Dorsolateral prefrontal cortex (tissue), 122 donors: ENCODE measurements at places on chromosomes 6 and 20.

- no peak for DNase-seq
Observed at GRCh38 chr6:32112431-32112980, 3.4 kb upstream of the TNXB start.

DNA sequence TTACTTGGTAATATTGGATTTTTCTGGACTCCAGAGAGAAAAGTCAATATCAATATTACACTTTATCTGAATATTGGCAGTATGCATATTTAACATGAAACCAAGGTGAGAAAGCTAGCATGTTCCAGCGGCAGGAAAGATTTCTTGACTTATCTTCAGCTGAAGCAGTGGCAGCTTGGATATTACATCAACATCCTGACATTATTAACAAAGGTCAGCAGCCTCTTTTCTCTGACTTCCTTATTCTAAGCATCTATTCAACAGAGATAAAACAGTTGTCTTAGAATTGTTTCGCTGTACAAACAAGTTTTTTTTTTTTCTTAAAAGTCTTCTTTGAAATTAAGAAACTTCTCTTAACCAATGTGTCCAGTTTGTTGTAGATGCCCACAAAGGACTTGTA, 11.8 kb downstream of the DCBLD1 start:
- no peak for DNase-seq

DNA sequence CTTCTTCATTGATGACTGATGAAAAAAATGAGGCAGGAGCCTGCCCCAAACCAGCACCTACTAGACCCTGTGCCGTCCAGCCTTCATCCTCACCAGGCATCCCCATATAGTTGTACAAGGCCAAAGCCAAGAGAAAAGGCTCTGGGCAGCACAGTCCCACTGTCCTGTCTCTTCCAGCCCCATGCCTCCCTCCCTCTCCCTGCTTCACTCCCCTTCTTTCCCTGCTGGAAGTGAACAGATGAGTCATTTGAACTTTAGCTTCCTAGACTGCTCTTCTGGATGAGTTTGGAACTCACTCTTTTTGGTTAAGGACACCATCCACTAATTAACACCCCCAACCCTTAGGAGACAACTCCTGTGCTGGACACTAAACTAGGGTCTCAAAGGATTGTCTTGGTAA, 235.2 kb downstream of the LRFN2 start:
- DNase-seq = no peak

- no peak for DNase-seq
Observed at GRCh38 chr6:96898241-96898851, 655 bp upstream of the NDUFAF4 start.

DNA sequence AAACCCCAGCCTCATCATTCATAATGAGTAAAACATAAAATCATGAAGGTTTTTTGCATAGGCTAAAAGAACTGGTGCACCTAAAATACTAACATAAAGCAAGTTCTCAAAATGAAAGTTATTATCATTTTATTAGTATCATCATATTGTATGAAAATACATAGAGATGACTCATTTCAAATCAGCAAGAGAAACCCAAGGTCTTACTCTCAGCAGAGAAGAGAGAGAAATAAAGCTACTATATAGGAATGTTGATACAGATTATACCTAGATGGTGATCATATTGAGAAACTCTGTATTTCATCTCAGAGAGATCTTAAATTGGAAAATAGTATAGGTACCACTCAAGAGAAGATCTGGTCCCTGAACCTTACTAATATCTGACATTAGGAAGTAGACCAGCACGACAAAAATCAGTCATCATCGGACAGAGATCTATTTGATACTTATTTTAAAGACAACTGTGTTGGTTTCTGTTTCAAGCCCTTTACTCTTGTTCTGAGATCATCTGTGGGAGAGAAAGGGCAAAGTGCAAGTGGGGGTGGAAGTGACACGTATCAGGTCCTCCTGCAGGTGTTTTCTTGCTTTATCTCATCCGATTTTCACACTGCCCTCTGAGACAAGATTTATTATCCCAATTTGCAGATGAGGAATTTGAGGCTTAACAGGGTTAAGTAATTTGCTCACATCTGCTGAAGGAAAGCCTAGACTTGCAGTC, 532.3 kb downstream of the MAFB start:
- DNase-seq = no peak

DNA sequence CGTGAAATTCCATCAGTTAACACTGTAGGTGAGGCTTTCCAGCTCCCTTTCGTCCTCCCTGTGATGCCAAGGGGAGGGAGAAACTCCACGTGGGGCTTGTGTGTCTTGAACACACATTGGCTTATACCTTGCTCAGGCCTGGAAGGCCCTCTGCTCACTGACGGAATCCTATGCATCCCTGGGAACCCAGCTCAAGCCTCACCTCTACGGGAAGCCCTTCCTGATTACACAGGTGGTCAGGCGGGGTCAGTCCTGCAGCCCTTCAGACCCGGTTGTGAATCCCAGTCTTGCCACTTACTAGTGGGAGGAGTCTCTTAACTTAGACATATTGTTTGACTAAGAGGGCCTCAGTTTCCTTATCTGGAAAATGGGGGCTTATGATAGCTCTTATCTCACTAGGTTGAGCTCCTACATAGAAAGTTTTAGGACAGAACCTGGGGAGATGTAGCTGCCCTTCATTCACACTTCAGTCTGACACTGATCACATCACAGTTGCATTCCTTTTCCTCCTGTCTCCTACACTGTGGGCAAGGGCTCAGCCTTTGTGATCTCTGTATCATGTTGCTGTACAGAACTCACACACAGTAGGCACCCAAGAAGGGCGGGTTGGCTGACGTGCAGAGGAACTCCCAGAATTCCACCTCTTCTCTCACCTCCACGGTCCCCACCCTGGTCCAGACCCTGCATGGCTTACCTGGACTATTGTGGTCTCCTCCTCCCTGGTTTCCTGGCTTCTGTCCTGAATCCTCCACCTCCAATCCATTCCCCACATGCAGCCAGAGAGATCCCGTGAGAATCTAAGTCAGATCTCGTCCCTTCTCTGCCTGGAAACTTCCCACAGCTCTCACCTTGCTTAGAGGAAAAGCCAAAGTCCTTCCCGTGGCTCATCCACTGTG, 129.6 kb downstream of the CEBPB start:
- no peak for DNase-seq

DNA sequence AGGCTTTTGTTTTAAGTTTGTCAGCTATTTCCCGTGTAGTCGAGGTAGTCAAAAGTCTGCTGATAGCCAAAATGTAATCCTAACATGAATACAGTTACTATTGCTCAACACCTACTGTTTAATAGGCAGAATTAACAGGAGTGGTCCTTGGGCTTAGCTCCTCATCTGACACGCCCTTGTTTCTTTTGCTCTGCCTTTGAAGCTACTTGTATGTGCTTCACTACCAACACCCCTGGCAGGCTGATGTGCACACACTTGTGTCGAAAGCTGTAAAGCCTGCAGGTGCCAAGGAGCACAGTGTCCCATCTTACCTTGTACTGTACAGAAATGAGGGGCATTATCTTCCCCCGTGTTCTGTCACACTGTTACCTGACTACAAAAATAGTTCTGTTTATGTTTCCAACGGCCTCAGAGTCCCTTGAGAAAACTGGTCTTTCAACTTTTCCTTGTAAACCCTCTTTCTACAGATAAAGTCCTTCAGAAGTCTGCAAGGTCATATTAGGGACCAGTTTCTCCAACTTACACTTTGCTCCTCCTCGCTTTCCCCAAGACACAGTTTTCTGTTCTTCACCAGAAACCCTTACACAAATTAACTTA, 9.3 kb downstream of the SDHAF4 start:
- DNase-seq = no peak

GRCh38 chr6:33954453-33954852, 150.7 kb upstream of the MLN start:
- DNase-seq = no peak

DNA sequence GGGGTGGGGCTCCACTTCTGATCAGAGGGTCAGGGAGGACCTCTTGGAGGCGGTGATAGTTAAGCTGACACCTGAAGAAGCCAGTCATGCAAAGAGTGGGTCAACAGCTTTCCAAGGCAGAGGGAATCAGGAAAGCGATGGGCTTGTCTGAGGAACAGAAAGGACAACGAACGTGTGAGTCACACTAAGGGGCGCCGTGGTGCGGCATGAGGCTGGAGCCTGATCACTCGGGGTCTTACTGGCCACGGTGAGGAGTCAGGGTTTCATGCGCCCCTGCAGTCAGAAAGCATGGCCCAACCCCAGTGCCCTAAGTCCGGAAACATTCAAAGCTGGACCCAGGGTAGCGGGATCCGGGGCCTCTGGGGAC, 50.6 kb upstream of the SLC32A1 start:
- DNase-seq = no peak

DNA sequence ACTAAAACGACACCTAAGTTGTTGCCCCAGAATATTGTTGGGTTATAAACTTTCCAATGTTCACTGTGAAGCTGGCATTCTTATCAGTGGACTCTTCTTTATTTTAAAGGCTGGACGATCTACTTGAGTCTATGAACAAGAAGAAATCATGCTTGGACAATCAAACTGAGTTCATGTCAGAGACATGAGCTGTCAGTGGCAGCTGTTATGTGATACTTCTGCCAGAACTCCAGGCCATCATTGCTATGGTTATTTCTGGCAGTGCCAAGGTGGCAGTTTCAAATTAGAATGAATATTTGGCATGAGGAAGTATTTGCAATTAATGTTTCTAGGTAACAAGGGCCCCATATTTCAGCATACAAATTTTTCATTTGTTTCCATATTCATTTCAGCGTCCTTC, 417.3 kb downstream of the LMBRD1 start:
- no peak for DNase-seq

DNA sequence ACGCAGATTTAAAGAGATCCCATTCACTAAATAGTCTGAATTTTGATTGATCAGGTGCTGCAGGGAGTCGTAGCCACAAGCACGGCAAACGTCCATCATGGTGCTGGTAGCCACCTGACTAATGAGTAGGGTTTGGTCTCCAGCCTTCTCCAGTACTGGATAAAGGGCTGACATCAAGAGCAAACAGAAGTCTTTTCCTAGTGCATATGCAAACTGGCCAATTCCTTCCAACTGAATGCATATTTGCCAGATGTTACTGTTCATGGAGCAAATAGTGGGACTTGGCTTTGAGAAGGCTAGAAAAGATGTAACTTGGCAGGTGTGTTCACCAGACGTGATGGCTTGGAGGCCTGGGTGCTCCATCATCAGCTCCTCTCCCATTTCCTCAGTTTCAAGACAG, 21.6 kb downstream of the TTI1 start:
- no peak for DNase-seq

DNA sequence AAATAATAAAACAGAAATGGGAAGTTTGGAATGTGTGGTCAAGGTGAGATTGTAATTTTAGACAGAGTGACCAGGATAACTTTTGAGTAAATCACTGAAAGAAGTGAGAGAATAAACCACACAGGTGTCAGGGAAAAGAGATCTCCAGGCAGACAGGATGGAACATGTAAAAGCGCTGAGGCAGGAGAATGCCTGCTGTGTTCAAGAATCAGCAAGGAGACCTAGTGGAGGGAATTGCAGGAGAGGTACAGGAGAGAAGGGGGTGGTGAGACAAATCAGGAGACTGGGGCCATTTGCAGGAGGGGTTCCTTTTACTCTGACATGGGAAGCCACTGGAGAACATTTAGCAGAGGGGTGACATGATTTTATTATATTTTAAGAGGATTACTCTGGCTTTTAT, 456.7 kb downstream of the NKAIN2 start:
- no peak for DNase-seq

- no peak for DNase-seq
Observed at GRCh38 chr20:64044484-64045247, 4.8 kb downstream of the SOX18 start.

DNA sequence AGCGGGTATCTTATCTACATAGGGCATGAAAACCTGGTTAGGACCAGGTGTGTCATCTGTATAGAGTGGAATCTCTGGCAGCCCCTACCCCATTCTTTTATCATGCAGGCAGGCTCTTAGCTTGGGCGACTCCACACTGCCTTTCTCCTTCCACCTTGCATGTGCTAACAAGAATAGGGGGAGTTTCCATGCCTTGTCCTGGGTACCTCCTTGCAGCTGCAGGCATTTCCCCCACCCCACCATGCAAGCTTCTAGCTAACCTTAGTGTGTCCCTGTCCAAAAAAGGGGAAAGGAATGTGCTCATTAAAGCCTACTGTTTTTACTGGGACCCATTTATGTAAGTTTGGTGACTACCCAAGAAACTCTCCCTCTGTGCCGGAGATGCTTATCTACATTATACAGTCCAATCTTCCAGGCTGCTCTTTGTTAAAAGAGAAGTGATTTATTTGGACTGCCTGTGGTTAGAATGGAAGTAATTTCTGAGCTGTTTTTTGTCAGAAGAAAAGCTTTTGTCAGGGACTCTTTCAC, 10.5 kb upstream of the CEP43 start:
- no peak for DNase-seq

- no peak for DNase-seq
Observed at GRCh38 chr6:26556263-26557070, 18.3 kb downstream of the HMGN4 start.

DNA sequence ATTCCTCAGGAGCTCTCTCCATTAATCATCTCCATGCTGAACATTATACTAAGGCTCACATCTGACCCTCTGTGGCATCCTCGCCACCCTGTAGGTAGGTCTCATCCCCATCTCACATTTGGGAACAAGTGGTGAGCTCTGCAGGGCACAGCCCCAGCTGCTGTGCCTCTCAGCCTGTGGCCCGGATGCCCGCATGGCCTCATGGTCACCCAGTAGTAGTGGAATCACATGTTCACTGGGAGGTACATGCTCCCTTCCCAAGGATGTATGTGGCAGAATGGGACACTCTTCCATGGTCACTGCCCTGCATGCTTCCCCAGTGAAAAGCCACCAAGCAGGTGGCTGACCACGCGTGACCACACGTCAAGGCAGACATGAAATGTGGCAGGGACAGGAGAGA, 26.3 kb upstream of the APMAP start:
- no peak for DNase-seq

GRCh38 chr6:44980841-44981240, 347.3 kb upstream of the RUNX2 start:
- no peak for DNase-seq

DNA sequence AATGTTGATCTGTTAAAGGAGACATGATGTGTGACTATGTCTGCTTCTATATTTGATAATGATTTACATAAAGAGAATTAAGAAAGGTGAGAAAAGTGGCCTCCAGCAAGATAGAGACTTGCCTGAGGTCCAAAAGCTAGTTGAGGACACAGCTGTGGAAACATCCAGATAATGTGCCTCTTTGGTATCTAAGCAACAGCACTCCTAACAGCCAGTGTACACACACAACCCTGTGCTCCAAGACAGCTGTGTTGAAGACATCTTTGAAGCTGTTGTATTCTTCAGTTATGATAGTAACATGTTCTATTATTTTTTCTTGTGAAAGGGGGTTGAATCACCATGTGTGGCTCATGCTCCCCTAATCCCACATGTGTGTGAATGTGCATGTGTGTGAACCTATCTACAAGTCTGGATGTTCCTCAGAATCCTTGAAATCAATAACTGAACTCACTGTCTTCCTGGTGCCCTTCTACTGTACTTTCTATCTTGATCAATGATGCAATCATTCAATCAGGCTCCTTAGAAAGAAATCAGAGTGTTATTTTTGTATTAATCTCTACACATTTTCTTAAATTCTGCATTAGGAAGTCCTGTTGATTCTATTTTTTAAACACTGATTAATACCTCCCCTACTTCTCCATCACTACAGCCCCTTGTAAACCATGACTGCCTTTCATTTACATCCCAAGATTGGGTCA, 116.7 kb upstream of the SSTR4 start:
- DNase-seq = no peak
